ENCODE measurements at places on chromosomes 5 and 9.

DNA sequence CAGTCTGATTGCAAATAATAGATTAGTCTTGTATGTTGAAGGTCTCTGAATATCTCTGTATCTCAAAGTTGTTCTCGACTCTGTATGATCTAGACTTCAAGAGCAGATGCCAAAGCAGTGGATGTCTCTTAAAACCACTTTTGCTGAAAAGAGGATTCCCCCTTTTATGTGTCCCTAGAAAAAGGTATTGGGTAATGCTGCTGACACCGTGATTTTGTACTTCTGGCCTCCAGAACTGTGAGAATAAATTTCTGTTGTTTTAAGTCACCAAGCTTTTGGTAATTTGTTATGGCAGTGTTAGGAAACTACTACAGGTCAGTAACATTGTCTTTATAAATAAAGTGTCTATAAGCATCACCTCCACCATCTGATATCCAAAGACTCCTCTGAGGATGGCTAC is 85.3 kb upstream of the PIK3R1 start:
- no peak for DNase-seq

- DNase-seq = peak; percentile 62
Measured at GRCh38 chr5:115544043-115544435, 536 bp downstream of the FEM1C start.

DNA sequence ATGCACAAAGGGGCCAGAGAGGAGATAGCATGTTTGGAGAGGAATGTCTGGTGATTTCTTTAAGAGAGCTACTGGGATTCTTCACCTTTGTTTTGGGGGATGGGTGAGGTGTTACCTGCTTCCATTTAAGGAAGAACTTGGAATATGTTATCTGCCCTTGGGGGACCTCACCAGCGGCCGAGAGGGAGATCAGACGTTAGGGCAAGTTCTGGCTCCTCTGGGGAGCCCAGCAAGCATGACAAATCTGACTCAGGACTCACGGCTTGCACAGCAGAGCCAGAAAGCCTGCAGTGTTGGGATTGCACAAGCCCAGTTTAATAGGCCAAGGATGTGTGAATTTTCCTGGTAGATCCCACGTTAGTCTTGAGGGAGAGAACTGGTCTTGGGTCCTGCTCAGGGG is 40.3 kb downstream of the SLC28A3 start:
- DNase-seq = no peak

GRCh38 chr9:124312290-124313265 is 54.8 kb downstream of the NEK6 start:
- no peak for DNase-seq

DNA sequence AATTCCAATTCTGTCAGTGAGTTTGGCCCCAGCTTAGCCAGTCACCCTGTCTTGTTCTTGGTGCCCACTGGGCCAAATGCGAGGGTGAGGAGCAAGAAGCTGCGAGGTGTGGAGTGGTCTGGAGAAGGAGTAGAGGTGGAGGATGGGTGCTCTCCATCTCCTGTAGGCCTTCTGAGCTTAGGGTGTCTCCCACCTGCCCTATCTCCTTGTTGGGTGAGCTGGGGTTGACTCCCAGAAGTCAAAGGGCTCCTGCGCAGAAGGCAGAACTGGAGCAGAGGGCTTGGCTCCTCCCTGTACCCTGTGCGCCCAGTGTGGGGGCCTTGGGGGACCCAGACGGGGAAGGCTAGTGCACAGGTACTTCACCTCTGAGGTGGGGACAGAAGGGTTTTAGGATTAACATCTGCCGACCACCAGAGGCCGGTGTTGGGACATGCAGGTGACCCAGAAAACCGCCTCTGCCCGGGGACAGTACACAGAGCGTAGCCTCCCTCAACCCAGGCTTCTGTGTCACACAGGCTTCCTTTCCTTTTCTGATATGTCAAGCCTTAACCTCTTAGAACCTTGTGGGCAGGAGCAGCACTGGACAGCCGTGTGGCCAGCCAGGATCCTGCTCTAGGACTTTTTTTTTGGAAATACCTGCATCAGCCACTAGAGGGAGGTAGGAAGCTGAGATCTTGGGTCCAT is 16.9 kb downstream of the IL5 start:
- peak; percentile 82 for DNase-seq

DNA sequence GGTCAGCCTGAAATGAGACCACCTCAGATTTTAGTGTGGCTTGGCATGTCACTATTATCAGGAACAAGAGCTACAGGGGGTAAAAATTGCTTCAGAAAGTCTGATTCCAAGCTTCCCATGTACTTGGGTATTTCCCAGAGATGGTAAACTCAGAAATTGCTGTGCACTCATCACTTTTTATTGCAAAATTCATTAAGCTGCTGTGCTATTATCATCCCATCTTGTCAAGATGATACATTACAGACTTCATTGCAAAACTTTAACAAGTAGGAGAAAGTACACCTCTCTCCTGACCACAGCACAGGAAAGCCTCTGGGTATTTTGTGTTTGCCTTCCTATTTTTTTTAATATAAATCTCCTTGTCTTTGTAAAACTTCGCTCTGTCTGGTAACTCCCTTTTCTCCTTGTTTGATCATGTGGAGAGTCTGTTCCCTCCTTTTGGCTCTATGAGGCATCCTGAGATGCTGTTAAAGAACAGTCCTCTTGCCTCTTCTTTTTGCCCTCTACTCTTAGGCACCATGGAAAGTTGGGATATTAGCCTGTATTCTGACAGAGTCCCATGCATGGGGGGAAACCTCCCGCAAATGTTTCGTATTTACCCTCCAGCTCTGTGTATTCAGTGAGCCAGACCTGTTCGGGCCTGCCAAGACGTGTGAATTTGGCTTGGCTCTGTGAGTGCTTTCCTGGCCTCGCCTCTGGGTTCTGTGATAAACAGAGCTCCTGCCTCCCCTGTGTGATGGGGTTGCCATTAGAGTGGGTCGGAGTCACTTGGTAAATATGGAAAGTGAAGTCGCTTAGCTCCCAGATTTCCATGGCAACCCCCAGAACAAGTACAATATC is 260.7 kb downstream of the NR3C1 start:
- no peak for DNase-seq

GRCh38 chr5:8750100-8750499 is 795.8 kb downstream of the SEMA5A start:
- DNase-seq = no peak

- DNase-seq = no peak
Measured at GRCh38 chr9:123550012-123550411, 194.0 kb downstream of the CRB2 start.

DNA sequence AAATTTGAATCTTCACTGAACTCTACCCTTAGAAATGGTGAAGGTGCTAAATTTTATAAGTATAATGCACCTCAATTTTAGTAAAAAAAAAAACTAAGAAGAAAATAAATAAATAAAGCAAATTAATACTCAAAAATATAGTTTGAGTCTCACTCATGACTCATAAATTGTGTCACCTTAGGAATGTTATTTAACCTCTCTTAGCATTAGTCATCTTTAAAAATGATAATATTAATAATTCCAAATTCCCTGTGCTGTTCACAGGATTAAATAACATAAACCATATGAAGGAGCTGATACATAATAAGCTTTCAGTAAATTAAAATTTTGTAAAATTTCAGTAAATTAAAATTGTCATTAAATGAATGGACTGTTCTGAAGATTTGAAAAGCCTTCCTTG is 339.8 kb upstream of the RGMB start:
- DNase-seq = no peak

GRCh38 chr9:129009584-129010141 is 18.5 kb downstream of the SH3GLB2 start:
- DNase-seq = no peak

DNA sequence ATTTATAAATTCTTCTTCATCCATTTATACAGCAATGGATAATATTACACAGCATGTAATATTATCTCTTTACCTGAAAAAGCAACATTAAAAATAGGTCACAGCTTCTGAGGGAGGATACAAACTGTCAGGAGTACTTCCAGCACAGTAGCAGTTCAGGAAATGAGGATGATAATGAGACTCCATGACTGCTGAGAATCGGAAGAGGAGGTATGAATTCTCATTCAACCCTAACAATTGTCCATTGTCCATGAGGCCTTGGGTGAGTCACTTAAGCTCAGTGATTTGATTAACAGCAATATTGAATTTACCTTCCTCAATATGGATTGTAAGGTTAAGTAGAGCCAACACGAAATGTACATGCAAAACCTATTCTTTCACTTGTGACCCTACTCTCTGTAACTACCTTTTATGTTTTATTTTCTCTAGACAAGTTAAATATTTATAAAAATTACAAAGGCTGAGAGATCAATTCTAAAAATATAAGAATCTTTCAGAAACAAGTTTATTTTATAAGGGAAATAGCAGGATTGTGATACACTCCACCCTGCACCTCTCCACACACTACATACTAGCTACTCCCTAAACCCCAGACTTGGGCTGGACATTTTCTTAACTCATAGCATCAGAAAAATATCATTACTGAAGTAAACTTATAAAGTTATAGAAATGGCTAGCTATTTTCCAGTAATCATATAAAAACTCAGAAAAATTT is 159.1 kb upstream of the ACOT12 start:
- DNase-seq = no peak

- DNase-seq = no peak
Measured at GRCh38 chr5:154698763-154699162, 56.4 kb upstream of the LARP1 start.

DNA sequence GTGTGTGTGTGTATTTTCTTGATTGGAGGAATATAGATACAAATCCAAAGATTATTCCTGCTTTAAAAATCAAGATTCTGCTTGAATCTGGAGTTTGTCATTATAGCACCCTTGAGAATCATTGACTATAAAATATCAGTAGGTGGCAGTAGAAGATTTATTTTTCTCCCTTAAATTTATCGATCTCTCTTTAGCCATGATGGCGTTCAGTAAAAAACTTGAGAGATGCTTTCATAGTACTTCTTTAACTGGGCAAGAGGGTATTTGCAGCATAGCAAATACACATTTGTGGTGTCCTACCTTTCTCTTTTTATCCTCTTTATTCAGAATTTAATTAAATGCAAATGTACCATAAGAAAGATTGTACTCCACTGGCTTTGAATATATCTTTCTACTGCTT is 307.7 kb downstream of the ADGRV1 start:
- DNase-seq = no peak

DNA sequence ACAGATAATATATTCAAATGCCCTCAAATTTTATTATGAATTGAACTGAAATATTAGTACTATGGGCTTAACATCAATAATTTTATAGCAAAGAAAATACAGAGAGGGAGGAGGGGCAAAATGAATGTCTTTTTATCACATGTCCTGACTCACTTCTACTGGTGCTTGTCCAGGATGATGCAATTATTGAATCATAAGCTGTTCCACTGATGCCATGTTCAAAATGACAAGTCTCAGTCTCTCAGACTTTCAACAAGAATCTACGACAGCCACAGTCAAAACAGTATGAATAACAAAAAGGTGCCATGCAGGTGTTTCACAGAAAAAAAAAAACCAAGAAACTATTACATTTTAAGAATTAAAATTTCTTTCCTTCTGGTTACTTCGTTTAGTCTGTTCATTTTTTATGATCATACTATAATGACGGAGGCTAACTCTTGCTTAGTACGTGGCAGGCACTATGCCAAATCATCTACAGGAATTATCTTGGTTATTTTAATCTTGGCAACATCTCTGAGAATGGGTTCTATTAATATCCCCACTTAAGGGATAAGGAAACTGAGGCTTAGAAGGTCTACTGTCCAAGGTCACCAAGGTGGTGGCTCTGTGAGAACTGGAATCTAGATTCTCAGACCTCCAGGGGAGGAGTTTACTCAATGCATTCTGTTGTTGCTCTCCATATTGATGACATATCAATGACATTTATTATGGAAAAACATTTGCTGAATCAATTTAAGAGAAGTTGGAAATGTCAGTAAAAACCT is 61.5 kb downstream of the NR3C1 start:
- no peak for DNase-seq

- DNase-seq = no peak
Measured at GRCh38 chr9:110809038-110809595, 140.5 kb downstream of the MUSK start.

- no peak for DNase-seq
Measured at GRCh38 chr9:123031963-123032362, 1.5 kb upstream of the GPR21 start.

GRCh38 chr5:41883936-41884335 is 13.7 kb upstream of the OXCT1 start:
- no peak for DNase-seq

DNA sequence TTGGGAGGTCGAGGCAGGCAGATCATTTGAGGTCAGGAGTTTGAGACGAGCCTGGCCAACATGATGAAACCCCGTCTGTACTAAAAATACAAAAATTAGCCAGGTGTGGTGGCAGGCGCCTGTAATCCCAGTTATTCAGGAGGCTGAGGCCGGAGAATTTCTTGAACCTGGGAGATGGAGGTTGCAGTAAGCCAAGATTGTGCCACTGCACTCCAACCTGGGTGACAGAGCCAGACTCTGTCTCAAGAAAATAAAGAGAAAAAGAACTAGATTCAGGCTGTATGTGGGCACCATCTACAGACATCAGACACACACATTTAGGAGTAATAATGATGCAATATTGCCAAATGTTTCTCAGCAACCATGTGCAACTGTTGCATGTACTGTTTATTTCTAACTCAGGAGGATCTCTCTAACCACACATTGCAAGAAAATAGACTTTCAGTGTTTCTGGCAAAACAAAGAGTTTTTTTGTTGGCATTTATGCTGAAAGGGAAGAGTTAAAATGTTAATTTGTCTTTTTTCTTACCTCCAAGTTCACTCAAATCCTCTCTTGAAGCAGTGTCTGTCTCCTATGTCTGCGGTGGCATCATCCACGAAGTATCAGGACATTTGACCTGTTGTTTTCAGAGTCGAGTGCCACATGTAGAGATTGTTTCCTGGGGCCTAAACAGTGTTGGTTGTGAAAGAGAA is 5.1 kb upstream of the ORM1 start:
- DNase-seq = no peak

DNA sequence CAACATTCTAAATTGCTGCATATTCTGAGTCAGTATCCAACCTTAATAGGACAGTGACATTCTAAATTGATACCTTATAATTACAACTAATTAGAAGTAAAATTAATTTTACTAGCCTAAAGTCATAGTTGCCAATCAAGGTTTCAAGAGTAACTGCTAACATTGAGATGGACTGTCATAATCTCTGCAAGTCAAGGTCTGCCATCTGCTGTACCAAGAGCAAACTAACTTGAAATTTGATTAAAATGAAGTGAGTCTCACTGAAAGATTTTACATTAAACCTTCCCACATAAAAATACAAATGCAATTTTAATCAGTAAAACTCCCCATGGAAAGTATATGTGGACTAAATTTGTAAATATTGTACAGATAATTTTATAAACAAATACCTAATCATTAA is 235.3 kb downstream of the PRDM9 start:
- DNase-seq = no peak

DNA sequence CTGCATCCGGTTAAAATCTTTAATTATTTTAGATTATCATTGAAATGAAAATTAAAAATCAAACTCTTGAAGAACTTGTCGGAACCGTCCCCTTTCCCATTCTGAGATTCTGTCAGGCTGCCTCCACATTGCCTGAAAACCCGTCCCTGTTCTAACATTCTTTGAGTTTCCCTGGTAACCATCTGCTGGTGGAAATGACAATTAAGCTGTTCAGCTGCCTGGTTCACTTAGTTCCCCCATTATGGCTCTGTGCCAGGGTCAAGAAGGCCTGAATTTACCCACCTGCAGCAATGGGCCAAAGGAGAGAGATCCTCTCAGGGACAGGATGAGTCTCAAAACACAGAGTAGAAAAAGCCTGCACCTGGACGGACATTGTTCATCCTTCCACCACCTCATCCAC is 11.8 kb upstream of the TCOF1 start:
- DNase-seq = peak; percentile 45

- DNase-seq = no peak
Measured at GRCh38 chr9:136657974-136658848, 4.5 kb upstream of the EGFL7 start.

All from SJCRH30 (cell line).